CD4-positive, alpha-beta T cell treated with Interleukin-17A for 4 hours (primary cell): ENCODE measurements at places on chromosomes 1 and 21.

DNA sequence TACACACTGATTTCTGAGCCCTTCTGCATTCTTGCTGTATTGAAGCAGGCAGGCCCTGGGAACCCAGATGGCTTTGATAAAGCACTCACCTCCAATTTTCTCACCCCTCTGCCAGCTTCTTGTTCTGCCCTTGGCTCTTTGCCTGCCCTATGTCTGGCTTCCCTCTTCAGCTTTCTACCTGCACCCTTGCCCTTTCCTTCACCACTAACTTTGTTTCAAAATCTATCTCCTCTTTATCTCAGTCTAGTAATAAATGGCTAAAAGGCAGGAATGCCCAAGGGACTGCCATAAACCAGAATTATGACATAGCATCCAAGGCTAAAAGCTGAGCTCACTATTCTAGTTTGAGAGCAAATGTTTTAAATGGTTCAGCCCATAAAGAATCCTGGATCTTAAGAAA is 178.7 kb downstream of the TNR start:
- DNase-seq = no peak

DNA sequence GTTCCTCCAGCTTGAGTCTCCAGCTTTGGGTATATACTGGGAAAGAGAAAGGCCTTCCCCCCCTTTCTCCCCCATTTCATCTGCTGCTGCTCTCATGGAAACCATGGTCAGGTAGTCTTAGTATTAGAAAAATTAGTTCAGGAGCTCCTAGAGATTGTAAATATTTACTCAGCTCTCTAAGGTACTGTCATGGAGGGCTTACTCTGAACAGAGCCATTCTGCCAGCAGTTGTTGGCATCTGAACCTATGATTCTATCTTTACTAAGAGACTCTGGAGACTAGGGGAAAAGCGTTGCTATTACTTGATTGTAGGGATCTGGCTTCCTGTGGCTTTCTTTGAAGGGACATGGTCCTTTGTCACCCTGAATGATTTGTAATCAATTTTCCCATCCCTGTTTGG is 6.1 kb downstream of the INTS3 start:
- no peak for DNase-seq

DNA sequence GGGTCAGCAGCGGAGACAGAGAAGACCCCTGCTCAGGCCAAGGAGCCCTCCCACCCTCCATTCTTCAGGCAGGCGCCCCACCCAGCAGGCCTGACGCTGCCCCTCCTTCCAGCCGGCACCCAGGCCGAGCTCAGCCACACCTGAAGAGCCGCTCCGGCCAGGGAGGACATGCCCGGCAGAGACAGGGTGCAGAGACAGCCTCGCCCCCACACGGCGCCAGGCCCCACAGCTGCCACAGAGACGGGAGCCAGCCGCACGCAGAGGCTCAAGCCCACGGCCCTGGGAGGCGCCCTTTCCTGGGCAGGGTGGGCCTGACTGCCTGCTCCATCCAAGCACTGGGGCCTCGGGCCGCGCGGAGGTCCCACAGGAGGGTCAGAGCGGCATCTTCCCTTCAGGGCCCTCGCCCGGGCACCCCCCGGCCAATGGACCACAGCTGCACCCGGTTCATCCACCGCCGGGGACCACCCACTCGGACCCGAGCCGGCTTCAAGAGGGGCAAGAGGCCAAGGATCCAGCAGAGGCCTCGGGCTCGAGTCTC is 5.2 kb downstream of the TTLL10 start:
- DNase-seq = no peak

DNA sequence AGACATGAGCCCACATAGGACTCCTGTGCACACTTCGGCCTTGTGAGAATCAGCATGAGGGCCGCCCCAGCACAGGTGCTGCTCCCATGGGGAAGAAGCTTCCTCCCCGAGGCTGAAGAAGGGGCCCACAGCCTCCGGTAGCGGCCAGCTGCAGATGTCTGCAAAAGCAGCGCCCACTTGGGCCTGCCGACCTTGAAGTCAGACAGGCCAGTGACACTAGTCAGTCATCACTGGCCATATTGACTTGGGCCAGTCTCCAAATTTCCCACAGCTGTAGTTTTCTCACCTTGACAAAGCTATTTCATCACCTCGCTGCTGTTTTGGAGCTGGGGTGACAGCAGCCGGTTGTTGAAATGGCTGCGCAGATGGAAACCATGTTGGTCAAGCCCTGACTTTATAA is 83.0 kb downstream of the RIPK4 start:
- DNase-seq = no peak

DNA sequence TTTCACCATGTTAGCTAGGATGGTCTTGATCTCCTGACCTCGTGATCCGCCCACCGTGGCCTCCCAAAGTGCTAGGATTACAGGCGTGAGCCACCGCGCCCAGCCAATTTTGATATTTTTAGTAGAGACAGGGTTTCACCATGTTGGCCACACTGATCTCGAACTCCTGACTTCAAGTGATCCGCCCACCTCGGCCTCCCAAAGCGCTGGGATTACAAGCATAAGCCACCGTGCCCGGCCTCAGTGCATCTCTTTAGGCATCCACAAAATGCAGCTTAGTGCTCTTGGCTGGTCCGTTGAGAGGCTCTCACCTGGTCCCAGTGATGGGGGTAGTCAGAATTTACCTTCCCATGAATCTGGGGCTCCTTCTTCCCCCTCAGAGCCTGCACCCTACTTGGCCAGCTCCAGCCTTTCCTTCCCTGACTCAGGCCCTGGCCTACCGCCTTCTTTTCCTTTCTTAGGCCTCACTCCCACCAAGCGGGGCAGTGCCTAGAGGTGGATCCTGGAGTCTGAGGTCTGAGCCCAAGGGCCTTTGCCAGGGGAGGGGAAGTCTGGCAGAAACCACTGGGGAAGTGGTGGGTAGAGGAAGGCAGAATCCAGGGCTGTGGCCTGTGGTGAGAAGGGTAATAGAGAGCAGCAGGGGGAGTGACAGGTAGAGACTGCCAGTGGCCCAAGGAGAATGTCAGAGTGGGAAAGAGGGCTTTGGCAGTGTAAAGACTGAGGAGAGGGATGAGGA is 3.7 kb downstream of the LENEP start:
- DNase-seq = no peak

DNA sequence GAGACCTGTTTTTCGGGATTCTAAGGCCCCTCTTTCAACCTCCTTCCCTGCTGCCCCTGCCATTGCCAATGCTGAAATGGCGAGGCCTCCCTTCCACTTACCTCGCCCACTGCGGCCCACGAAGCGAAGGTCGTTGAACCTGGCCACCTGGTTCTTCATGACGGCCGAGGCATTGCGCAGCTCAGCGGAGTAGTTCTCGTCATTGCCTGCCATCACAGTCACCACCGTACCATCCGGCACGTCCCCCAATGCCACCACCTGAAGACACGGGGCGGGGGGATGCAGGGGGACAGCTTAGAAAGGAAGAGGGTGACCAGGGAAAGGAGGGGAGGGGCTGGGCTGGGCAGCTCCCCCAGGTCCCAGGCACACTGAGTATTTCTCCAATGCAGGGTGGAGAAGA is 2.6 kb downstream of the RUNX3 start:
- no peak for DNase-seq

DNA sequence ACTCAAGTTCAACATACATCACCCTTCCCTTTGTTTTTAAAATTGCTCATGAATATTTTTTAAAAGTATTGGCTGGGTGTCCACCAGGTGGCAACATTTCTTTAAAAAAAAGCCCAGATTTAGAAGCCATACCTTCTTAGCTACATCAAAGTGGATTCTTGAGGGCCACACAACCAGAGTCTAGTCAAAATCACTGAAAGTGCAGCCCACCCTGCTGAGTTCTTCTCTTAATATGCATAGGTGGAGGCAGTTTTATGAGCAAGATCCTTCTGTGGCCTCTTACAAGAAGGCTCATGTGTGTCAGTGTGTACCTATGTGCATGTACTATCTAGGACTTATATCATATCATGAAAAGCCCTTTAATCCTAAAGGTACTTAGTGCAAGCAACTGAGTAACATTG is 16.9 kb upstream of the GNG12 start:
- DNase-seq = no peak

DNA sequence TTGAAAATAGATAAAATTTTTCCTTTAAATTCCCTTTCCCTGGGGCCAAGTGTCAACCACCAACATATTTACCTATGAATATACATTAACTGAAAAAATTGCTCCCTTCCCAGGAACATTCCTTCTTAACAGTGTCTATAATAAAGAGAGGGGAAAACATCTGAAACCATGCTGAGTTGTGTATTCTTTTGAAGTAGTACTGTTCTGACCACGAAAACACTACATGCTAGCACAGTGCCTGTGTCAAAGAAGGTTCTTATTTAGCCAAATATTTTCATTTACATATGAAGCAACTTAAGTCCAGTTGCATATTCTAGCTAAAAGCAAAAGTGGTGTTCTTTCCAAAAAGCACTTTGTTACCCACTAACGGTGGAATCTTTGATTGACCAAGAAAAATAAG is 311.2 kb downstream of the VAV3 start:
- DNase-seq = no peak

GRCh38 chr1:108843390-108844137 is 13.3 kb downstream of the AKNAD1 start:
- DNase-seq = no peak

GRCh38 chr1:186643614-186644013 is 36.6 kb downstream of the PTGS2 start:
- no peak for DNase-seq

GRCh38 chr1:64469116-64469976 is 583 bp upstream of the CACHD1 start:
- peak; percentile 7 for DNase-seq

- DNase-seq = no peak
These were observed 17.5 kb downstream of the RD3 start for GRCh38 chr1:211474451-211474850.
